ENCODE measurements at places on chromosomes 6 and 20.

- no peak for DNase-seq
These were observed 48.4 kb downstream of the LRP11 start for GRCh38 chr6:149815788-149816187.

DNA sequence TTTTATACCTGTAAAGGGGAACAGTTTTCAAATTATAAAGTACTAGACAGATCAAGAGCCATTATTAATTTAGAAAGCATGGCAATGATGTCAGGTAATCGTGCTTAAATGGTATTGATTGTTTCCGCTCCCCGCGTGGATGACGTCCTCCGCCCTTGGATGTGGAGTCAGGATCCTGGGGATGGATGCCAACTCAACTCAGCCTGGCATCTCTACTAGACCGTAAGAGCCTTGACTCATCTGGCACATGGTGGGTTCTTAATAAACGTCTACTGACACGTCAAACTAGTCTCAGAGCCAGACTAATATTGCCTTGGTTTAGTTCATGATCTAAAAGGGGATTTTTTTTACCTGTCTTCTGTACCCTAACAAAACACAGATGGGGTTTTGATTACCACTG is 80.2 kb downstream of the LRFN2 start:
- DNase-seq = no peak

DNA sequence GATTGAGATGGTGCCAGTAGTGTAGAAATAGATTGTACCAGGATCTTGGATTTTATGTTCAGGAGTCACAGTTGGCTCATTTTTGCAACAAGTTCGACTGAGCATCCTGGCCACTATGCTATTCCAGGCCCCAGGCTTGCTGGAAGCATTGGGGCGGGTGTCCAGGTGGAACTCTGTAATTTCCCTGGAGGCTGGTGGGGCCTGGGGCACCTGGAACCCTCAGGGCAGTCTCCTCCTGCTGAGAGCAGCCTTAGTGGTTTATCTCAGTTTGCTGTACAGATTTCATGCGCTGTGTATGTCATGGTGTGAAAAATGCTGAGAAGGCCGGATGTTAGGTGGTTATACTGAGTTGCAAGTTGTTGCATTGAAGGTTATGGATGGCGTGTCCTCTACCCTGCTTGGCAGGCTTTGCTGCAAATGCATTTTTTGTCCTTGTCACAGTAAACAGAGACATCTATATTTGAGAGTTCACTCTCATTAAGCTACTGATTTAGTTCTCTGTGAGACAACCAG is 135.1 kb upstream of the MYLIP start:
- no peak for DNase-seq

DNA sequence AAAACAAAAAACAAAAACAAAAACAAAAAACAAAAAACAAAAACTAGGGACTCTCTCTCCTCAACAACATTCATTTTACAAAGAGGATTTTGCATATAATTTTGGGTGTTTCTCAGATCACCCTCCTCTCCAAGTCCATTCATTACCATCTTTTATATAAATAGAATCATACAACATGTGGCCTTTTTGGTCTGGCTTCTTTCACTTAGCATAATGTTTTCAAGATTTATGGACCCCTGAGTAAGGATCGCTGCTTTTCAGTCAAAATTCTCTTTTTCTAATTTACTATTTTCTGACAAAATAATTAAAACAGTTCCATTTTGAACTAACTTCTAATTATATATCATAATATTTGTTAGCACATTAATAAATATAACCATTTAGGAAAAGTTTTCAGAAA is 94.8 kb downstream of the UBE3D start:
- DNase-seq = no peak

DNA sequence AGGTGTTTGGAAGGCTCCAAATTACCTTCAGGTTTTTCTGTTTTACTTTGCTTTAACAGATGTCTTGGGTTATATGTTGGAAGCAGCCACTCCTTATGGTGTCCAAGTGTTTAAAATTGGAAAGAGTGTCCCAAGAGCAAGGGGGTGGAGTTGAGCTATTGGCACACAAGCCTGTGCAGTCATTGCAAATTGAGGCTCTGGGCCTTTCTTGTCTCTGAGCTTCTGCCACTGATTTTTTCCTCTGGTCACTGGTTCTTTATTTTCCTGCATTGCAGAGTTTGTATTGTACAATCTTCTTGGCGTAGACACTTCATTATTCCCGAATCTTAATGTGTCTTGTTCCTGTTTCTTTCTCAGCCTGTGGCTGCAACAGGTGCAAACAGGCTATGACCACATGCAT is 598.8 kb downstream of the RNF144B start:
- no peak for DNase-seq

- no peak for DNase-seq
These were observed 28.2 kb downstream of the ZNF337 start for GRCh38 chr20:25668446-25668845.

- DNase-seq = no peak
These were observed 174.5 kb downstream of the CDC5L start for GRCh38 chr6:44561832-44562665.

- DNase-seq = no peak
These were observed 40.3 kb downstream of the PPP1R14C start for GRCh38 chr6:150183105-150183504.

GRCh38 chr20:8033151-8033841 is 13.7 kb upstream of the TMX4 start:
- no peak for DNase-seq

DNA sequence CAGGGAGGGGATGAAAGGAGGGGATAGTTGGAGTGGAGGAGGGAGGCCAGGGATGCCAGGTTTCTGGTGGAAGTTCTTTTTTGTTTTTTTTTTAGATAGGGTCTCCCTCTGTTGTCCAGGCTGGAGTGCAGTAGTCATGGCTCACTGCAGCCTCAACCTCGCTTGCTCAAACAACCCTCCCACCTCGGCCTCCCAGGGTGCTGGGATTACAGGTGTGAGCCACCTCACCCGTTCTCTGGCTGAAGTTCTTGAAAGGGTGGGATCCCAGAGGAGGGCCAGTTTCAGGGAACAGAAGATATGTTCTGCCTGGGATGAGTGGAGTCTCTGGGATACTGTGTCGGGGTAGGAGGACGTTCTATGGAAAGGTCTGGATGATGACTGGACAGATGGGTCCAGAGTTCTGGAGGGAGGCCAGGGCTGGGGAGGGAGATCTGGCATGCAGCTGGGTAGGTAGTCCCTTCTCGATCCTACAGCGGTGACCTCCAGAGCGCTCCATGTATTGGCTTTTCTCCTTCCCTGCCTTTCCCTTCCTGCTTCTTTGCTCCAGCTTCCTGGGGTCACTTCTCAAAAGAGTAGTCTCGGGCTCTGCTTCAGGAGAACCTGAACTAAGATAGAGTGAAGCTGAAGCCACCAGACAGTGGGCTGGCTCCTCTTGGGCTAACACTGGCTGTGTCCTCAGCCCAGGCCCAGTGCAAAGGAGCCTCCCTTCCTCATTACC is 12.7 kb upstream of the SRC start:
- DNase-seq = no peak

DNA sequence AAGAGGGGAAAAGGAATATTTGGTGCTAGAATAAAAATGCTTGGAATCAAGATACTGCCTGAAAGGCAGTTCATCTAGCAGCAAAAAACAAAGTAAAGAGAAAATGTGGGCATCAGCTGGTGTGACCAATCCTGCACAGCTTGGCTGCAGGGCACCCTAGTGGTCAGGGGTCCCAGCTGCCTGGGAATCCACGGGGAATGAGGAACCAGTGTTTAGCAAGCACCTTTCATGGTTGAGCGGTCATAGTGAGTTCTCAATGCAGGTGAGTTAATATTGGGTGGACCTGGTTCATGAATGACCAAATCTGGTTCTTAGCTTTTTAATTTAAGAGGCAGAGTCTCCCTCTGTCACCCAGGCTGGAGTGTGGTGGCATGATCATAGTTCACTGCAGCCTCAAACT is 53.3 kb downstream of the CAP2 start:
- DNase-seq = no peak

GRCh38 chr6:80535914-80536565 is 429.6 kb downstream of the BCKDHB start:
- no peak for DNase-seq

GRCh38 chr6:90820436-90820835 is 233.6 kb upstream of the MAP3K7 start:
- DNase-seq = no peak

DNA sequence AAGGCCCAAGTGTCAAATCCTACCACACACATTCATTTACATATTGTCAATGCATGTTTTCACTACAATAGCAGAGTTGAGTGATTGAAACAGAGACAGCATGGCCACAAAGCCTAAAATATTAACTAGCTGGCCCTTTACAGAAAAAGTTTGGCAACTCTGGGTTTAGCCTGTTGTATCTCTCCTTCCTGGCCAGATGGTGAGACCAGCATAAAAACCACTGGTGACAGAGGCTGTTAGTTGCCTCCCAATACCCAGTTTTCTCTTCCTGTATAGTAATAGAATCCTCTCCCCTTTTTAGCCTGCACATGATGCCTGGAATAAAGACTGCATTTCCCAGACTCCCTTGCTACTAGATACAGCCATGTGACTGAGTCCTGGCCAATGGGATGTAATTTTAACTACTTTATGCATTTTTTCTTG is 100.0 kb upstream of the TAB2 start:
- DNase-seq = no peak

DNA sequence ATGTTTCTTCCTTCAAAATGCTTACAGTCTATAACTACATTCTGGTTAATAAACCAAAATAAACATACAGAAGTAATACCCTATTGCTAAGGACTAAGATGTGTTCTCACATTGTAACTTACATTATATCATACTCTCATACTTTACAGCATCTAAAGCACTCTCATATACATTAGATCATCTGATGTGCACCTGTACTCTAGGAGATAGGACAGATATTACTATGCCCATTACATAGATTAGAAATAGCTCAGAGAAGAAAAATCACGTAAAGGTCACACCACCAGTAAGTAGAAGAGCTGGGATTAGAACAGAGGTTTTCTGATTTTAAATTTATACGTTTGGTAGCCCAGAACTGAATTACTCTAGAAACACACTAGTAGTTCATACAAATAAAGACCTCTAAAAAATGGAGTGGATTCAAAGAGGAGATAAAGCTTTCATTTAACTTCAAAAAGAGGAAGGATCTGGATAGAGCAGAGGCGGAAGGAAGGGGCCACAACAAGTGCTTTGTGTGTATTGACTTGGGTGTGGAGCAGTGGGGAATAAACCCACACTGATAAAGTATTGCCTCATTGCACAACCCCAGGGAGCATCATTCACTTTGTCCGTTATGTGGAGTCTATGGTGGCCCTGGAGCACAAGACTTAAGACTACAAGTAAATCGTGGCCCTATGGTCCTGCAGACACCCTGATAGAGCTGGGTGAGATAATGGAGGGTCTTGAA is 30.9 kb downstream of the SLC2A12 start:
- no peak for DNase-seq

DNA sequence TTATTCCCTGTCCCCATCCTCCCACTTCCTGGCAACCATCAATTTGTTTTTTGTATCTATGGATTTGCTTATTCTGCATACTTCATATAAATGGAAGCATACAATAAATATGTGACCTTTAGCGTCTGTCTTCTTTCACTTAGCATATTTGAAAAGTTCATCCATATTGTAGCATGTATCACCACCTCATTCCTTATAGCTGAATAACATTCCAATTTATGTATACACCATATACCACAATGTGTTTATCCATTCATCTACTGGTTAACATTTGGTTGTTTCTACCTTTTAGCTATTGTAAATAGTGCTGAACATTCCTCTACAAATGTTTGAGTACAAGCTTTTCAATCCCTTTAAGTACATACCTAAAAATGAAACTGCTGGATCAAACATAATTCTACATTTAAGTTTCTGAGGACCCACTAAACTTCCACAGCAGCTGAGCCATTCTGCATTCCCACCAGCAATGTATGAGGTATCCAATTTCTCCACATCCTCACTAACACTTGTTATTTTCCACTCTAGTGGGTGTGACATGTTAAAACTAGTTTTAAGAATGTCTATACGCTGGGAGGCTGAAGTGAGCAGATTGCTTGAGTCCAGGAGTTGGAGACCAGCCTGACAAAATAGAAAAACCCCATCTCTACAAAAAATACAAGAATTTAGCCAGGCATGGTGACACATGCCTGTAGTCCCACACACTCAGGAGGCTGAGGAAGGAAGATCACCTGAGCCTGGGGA is 32.9 kb downstream of the NUDT3 start:
- no peak for DNase-seq

GRCh38 chr20:33450867-33451266 is 7.3 kb upstream of the SNTA1 start:
- no peak for DNase-seq

DNA sequence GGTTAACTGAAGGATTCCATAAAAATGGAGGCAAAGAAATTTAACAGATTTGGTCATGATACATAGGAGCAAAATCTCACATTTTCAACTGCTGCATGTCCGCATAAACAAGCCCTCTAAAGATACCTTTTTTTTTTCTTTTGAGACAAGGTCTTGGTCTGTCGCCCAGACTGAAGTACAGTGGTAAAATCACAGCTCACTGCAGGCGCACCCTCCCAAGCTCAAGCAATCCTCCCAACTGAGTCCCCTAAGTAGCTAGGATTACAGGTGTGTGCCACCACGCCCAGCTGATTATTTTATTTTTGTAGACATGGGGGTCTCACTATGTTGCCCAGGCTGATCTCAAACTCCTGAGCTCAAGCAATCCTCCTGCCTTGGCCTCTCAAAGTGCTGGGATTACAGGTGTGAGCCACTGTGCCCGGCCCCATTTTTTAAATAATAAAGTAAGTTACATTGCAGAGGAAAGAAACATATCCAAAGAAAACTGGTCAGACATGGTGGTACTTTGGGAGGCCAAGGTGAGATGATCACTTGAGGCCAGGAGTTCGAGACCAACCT is 13.7 kb downstream of the MDN1 start:
- DNase-seq = no peak

DNA sequence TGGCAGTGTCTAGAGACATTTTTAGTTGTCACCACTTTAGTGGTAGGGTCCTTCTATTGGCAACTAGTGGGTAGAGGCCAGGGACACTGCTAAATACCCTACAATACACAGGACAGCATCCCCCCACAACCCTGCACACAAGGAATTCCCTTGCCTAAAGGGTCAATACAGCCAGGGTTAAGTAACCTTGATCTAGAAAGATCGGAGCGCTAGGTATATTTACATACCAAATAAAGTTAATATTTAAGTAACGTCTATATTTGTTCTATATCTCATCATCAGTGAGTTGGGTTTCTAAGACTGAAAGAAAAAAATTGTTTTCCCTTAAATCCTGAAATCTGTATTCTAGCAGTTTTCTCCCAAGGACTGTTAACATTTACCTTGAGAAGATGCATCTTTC is 16.1 kb downstream of the BFSP1 start:
- DNase-seq = no peak

DNA sequence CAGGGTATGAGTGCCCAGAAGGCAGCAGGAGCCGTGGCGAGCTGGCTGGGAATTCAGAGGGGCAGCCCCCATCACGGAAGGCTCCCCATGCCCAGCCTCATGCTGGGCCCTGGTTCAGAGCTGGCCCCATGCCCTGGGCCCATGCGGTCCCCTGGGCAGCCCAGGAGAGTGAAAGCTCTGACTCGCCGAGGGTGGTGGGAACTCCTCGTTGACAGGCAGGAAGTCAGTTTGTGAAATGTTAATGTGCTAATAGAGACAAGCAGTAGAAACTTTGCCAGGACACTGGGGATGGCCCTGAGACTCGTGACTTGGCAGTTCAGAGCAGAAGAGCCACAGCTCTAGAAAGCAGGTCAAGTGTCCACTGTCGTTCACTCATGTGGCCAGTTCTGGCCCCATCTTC is 353.0 kb downstream of the TAF4 start:
- DNase-seq = no peak

- no peak for DNase-seq
These were observed 1.4 kb downstream of the MDGA1 start for GRCh38 chr6:37696220-37696840.

Measured in NCI-H2029 (cell line).